ENCODE measurements at places on chromosomes 2 and 18.

- no peak for DNase-seq
Observed at GRCh38 chr2:175606010-175606841, 395.8 kb downstream of the LNPK start.

- DNase-seq = no peak
Observed at GRCh38 chr2:207969249-207969648, 56.1 kb downstream of the PLEKHM3 start.

DNA sequence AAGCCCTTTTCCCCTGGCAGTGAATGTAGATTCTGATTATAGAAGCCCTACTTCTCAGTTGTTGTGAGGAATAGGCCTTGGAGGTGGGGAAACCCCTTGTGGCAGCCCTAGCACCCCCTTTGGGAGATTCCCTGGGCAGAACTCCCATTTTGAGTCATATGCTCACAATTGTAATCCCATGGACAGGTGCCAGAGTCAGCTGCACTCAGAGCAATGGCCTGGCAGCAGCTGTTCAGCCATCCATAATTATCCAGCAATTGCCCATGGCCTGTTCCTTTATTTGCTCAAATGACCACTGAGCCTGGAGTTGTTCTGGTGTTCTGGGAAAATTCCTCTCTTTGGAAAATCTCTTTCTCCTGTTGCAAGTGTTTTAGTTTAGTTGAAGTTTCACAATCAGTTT, 71.7 kb downstream of the PTRHD1 start:
- no peak for DNase-seq

- DNase-seq = no peak
Observed at GRCh38 chr2:53715568-53715967, 52.0 kb upstream of the CHAC2 start.

DNA sequence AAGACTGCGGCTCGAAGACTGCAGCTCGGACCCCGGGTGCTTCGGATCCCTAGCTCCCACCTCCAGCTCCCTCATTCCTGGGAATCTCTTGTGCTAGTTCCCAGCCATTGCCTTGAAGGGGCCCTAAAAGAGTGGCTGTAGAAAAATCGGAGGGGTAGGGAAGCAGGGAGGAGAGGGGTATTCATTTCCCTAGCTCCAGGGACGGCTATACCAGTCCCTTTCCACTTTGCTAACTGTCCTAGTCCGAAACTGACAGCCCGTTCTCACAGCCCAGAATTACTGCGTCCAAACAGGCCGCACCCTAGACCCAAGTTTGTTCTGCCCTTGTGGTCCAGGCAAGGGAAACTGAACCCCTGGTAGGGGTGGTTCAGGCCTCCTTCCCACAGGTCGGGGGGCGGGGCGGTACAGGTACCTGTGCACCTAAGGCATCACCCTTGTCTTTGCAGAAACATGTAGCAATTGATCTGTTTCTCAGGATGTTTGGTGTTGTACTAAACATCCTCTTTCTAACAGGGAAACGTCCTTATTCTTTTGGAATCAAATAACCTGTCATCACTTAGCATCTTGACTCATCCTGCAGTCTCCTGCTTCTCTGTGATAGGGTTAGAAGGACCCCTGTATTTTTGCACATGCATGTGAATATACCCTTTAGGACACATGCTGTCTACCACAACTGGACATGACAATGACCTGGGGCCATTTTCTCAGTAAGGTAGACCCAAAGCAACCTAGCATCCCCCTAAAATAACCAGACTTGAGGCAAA, 4.0 kb downstream of the EMX1 start:
- DNase-seq = peak; percentile 16

- DNase-seq = no peak
Observed at GRCh38 chr2:161952783-161953191, 121.2 kb downstream of the DPP4 start.

- DNase-seq = peak; percentile 49
Observed at GRCh38 chr2:8551622-8552074, 130.2 kb upstream of the ID2 start.

DNA sequence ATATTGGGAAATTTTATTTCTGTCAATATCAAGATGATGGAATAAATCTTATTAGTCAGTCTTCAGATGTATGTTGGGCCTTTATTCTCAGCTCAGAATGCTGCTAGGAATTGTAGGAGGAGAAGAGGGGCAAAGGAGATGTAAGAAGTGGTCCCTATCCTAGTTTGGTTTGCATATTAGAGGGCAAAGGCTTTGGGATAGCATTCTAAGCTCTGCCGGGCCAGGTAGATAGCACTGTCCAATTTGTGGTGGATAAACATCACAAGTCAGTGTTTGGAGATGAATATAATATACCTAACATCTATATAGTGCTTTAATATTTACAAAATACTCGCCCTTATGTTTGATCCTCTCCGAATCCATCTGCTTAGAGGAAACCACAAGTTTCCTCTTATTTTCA, 149.2 kb downstream of the GULP1 start:
- no peak for DNase-seq

GRCh38 chr18:13022644-13023043, 31.5 kb downstream of the CEP192 start:
- no peak for DNase-seq

GRCh38 chr2:232502911-232503808, 15.5 kb upstream of the ECEL1 start:
- DNase-seq = peak; percentile 64

DNA sequence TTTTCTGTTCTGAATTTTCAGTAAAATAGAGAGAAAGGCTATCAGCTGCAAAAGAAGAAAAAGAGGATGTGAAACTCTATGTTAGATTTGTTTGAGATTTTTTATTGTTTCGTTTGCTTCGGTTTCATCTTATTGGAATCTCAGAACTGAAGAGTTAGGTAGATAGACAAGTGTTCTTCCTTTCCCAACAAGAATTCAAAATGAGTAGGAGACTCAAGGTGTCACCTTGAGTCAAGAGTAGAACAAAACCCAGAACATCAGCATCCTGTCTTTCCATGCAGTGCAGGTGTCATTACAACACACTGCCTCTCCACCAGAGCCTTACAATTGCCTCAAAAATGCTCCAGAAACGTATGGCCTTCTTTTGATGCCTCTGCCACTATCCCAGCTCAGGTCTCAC, 21.1 kb downstream of the NBAS start:
- DNase-seq = no peak

DNA sequence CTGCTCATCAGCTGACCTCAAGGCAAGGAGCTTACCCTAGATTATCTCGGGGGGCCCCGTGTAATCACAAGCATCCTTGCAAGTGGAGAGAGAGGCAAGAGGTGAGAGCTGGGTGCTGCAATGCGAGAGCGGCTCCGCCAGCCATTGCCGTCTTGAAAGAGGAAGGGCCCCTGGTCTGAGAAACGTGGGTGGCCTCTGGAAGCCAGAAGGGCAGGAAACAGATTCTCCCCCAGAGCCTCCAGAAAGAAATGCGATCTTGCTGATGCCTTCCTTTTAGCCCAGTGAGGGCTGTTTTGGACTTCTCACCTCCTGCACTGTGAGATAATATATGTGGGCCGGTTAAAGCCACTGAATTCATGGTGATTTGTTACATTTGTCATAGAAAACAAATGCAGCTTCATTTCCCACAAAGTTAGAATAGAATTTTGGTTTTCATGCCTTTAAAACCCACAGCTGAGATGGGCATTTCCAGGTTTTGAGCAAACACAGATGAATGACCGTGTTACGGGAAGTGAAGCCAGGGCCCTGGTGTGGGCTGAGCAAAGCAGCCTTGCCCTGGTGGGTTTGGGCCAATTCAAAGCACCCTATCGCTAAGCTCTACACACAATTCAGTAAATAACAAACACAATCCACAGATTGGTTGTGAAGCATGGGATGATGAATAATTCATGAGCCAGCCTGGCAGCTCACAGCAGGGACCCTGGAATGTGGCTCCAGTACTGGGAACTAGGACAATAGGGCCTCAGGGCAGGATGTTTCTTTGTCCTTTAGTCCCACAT, 319.9 kb upstream of the HS6ST1 start:
- no peak for DNase-seq

DNA sequence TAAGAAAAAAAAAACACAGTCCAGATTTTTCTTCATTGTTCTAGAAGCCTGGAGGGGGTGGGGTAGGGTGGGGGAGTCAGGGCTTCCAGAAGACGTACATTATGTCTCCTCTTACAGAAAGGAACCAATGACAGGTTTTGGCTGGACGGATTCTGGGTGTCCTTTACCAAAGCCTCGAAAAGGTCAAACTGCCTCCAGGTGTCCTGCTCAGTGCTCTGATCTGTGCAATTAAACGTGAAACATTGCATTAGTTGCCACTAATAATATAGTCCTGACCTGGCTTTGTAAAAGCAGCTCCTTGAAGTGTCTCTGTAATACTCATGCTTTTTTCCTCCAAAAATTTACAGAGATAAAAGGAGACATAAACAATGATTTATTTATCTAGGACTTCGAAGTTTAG, 11.1 kb upstream of the MTA3 start:
- DNase-seq = no peak

GRCh38 chr2:133343018-133343352, 225.3 kb downstream of the NCKAP5 start:
- no peak for DNase-seq

DNA sequence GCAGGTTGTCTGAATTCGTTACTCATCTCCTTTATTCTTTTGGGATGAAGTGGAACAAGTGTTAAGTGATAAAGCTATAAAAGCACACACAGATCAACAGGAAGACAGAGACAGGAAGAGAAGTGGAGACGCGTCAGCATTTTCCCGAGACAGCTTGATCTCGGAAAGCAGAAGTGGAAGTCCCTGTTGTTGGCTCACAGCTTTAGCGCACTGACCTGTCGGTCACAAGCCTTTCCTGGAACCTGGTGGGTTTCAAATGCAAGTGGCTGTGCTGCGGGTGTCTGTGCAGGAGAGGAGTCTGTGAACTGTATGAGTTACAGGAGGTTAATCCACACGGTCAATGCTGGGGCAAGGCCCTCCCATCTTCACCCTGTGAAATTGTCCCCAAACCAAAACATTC, 116.6 kb upstream of the PELI1 start:
- peak; percentile 35 for DNase-seq

DNA sequence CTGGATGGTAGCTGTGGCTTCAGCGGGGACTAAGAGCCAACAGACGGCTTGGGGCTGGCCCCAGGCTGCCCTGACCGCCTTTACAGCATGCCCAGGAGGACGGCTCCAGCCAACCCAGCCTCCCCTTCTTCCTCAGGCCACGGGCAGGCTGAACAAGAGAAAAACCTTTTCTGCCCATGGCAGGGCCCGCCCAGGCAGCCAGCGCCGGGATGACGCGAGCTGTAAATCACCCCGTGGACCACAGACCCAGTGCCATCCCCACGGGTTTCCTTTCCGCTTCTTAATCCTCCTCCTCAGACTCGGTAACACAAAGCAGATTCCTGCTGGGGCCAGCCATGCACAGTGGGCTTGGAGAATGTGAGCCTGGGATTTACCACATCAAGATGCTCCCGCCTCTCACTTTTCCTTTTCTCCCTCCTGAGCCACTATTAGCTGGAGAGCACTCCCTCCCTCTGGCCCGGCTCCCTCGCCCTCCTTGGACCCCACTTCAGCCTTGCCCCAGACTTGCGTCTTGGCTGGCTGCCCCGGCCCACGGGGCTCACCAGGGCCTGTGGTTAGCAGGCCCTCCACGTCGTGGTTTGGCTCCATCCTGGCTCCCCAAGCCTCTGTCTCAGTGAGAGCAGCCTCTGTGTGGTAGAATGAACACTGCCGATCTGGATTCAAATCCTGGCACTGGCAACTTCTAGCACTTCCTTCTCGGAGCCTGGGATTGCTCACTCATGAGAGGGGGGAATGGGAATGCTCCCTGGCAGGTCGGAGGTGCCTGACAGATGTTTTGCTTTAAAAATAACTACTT, 31.4 kb downstream of the ATOH8 start:
- DNase-seq = no peak

GRCh38 chr2:206615417-206616089, 26.7 kb upstream of the FAM237A start:
- no peak for DNase-seq

DNA sequence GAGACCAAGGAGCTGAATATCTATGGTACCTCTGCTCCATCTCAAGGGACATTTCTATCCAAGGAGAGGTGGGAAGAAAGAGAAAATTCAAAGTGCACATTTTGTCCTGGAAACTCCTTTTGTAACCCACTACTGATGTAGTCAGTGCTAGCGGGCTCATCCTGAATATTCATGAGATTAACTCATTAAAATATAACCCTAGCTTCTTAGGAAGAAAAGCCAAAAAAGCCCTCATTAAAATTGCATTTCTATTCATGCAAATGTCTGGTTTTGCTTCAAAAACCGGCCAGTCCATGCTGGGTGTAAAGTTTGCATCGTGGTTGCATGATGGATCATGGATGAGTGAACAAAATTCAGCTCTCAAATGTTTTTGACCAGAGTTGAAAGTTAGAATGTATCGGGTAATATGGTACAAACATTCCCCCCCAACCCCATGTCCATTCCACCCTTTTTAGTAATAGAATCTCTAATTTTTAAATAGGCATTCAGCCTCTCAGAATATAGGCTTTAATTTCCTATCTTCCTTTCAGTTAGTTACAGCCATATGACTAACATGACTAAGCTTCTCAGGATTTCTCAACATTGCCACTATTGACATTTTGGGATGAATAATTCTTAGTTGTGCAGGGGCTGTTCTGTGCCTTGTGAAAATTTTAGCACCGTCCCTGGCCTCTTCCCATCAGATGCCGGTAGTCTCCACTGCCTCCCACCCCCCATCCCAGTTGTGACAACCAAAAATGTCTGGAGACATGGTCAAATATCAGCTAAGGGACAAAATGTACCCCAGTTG, 104.2 kb upstream of the RND3 start:
- no peak for DNase-seq

GRCh38 chr18:68803356-68803755, 5.5 kb downstream of the CCDC102B start:
- no peak for DNase-seq

GRCh38 chr2:44456946-44457345, 95.2 kb downstream of the CAMKMT start:
- no peak for DNase-seq

- DNase-seq = no peak
Observed at GRCh38 chr2:215277944-215278343, 33.9 kb upstream of the ATIC start.

DNA sequence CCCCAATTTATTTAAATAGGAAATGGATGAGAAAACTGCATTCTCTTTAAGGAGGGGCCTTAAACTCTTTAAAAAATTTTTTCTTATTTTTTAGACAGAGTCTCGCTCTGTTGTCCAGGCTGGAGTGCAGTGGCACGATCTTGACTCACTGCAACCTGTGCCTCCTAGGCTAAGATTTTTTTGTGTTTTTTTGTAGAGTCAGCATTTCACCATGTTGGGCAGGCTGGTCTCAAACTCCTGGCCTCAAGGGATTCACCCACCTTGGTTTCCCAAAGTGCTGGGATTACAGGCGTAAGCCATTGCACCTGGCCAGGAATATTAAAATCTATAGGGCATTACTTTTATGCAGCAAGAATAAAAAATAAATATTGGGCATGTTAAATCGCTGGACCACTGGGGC, 56.0 kb downstream of the GALR1 start:
- no peak for DNase-seq

DNA sequence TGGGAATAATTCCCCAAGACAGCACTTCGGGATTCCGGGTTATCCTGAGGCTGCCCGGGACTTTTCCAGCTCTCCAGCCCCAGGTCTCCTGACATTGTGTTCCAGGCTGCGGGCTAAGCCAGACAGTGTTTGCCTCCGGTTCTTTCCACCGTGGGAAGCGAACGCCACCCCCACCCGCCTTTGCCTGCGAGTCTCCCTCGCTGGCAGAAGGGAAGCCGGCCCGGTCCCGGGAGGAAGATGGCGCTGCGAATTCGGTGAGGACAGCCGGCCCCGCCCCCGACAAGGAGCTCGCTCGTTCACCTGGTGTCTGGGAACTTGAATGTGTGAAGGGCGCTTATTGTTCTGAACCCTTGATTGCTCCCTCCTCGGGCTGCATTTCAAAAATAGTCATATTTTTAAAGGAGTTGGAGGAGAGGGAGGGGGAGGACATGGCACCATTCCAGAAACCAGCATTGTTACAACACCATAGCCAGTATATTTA, 2.9 kb downstream of the LRATD1 start:
- no peak for DNase-seq

GRCh38 chr2:215396595-215397313, 39.1 kb downstream of the FN1 start:
- no peak for DNase-seq
